Choroid plexus epithelial cell (primary cell): ENCODE measurements at places on chromosomes 4 and X.

DNA sequence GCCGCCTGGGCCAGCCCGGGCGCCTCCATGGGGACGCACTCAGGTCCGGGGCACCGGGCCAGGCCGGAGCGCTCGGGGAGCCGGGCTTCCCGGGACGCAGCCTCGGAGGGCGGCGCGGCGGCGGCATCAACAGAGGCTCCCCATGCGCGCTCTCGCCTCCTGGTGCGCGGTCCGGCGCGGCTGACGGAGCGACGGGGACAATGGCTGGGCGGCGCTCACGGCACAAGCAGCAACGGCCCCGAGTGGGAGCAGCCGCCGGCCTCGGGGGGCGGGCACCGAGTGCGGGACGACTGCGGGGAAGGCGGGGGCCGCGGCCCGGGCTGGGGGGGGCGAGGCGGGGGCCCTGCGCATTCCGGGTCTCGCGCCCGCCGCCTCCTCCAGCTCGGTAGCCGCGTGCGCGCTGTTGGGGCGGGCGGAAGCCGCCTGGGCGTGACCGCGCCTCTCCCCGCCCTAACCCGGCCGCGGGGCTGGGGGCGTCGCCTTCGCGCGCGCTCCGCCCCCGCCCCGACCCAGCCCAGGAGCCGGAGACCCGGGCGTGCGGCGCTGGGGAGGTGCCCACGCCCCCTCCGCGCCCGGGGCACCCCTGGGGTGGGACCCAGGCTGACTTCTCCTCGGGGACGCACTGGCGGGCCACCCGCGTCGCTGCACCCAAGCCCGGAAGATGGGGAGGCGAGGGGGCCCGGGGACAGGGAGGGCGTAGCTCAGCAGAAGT, at the start of gene PRKX:
TSS of gene PRKX (minus strand) at position 425 of the 712 bp plus-strand sequence. CDS start at position 29, 396 bp downstream.
- DNase-seq = peak; percentile 41

- no peak for DNase-seq
Measured at GRCh38 chrX:9392445-9392844, 72.4 kb upstream of the TBL1X start.

GRCh38 chrX:69429339-69430015, 74.6 kb upstream of the NALF2 start:
- no peak for DNase-seq

GRCh38 chrX:53716328-53717088, 30.0 kb upstream of the HUWE1 start:
- peak; percentile 20 for DNase-seq

GRCh38 chr4:118221227-118221800, 131.5 kb downstream of the PRSS12 start:
- DNase-seq = no peak

GRCh38 chr4:42488114-42488513, 90.8 kb downstream of the SHISA3 start:
- DNase-seq = no peak

- DNase-seq = peak; percentile 29
Measured at GRCh38 chr4:182724414-182724813, 192.8 kb downstream of the DCTD start.
